Fibroblast of lung (primary cell): ENCODE measurements at places on chromosomes 3 and 15. TPM values are rescaled to one million over a fixed set of nuclear protein-coding genes. Genes with fewer than 3 reads are reported as not detected.

Gene TNFAIP8L3
- polyA plus RNA-seq: 0.57 and 3.9 TPM in 2 replicates

DNA sequence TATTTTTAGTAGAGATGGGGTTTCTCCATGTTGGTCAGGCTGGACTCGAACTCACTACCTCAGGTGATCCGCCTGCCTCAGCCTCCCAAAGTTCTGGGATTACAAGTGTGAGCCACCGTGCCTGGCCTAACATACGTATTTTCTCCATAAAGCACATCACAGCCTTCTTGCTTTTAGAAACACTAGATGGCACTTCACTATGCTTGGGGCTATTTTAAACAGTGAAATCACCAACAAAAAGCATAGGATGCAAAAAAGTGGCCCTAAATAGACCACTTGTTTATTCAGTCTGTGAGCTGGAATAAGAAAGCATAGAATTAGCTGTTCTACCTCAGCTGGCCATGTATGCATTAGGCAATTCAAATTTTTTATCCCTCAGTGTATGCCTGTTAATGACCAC, 46.0 kb downstream of the PRICKLE2 start:
- no peak for DNase-seq

GRCh38 chr3:39752751-39753150, 56.7 kb upstream of the MYRIP start:
- no peak for DNase-seq

DNA sequence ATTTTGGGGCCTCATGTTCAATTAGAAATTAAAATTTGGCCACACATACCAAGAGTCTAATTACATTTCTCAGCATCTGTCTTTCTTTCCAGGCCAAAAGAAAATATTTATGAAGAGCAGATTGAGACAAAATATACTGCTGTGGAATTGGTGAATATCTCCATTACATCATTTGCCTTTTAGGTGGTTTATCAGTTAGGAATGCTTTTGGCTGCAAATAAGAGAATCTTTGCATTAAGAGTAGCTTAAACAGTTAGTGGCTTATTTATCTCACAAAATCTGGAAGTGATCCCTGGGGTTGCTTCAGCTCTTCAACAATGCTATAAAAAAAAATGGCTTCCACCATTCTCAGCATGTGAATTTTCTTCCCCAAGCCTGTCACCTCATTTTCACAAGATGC, 308.7 kb downstream of the MAGI1 start:
- DNase-seq: peak; percentile 76
